ENCODE measurements at places on chromosomes 2 and 18.

DNA sequence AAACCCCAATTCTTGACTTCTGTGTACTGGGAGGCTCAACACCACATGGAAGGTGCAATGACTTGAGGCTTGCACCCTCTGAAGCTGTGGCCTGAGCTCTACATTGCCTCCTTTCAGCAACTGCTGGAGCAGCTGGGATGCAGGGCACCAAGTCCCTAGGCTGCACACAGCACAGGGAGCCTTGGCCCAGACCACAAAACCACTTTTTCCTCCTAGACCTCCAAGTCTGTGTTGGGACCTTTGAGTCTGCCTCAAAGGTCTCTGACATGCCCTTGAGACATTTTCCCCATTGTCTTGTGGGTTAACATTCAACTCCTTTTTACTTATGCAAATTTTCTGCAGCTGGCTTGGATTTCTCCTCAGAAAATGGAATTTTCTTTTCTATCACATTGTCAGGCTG, 62.6 kb upstream of the KCNE4 start:
- no peak for DNase-seq

- DNase-seq = no peak
Measured at GRCh38 chr2:64246962-64247361, 102.7 kb upstream of the PELI1 start.

DNA sequence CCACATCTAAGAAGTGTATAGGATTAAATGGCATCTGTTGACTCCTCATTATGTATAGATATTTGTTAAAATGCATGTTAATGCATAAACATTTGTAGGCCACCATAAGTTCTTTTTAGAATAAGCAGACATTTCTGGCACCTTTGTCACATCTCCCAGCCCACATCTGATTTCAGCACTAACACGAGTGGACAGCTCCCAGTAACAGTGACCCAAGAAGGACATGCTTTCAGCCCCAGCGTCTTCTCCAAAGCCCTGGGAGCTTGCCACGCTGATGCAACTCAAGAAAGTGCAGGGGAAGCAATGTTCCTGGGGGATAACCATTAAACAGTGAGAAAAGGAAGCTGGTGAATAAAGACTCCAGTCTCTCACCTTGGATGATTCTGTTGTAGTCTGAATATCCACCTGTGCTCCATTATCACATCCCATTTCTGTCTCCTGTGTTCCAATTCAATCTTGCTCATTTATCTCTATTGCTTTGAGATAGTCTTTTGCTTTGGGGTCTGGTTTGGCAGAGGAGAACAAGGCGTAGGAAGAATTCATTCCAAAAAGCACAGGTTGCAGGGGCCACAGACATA, 182.6 kb upstream of the THSD7B start:
- no peak for DNase-seq

DNA sequence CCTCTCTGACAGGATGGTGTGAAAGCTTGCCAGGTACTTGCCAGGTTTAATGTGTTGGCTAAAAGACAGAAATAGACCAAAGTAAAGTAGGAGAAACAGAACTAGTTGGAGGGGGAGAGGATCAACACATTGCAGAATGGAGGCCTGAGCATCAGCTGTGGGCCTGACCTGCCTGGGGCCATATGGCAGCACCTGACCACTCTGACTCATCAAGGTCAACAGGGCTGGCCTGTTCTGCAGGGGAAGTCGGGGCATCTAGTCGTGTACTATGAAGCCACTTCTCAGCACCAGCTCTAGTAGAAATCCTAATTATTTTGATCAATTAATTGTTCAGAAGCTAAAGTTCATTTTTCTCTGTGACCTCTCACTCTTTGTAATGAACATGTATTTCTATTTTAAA, 35.8 kb upstream of the NOSTRIN start:
- DNase-seq = no peak

DNA sequence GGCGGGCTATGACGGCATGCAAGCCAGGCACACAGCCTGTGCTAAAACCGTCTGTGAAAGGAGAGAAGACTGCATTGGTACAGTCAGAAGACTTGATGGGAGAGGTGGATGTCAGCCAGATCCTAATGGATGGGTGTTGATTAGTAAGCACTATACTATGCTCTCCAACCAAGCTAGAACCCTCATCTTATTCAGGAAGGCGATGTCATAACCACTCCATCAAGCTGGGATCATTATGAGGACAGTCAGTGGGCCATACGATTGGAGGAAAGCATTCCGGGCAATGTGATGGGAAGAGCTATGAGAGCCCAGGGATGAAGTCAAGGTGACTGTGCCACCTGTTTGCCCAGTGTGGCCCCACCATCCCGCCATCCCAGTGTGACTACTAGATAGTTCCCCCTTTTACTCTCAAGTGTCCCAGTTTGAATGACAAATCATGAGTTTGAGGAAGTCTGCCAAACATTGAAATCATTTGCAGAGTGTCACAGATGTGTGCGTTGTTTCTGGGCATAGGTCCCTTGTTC, 66.4 kb downstream of the MRPS9 start:
- DNase-seq = no peak

GRCh38 chr2:234671716-234672115, 174.8 kb upstream of the ARL4C start:
- DNase-seq = no peak

GRCh38 chr2:157866666-157867642, 9.2 kb downstream of the ACVR1 start:
- no peak for DNase-seq

GRCh38 chr18:2394684-2395083, 176.6 kb downstream of the METTL4 start:
- DNase-seq = no peak

DNA sequence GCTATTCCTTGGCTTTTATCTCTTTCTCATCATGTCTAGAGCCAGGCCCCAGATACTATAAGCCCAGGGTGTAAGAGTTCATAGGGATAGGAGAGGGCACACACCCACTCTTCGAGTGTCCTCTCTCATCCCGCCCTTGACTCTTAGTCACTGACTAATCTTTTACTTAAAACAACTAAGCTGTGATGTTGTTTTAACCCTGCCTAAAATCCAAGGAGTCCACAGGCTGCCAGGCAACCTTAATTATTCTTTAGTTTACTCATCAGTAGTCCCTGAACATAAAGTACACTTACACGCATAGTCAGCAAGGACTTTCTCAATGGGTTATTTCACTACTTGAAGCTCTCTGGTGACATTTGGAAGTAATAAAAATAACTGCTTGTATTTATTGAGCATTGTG, 28.4 kb downstream of the GREB1L start:
- DNase-seq = no peak

- DNase-seq = no peak
Measured at GRCh38 chr2:96336873-96337272, 1.3 kb downstream of the NCAPH start.

GRCh38 chr2:166628478-166629136, 134.6 kb upstream of the SCN7A start:
- no peak for DNase-seq

DNA sequence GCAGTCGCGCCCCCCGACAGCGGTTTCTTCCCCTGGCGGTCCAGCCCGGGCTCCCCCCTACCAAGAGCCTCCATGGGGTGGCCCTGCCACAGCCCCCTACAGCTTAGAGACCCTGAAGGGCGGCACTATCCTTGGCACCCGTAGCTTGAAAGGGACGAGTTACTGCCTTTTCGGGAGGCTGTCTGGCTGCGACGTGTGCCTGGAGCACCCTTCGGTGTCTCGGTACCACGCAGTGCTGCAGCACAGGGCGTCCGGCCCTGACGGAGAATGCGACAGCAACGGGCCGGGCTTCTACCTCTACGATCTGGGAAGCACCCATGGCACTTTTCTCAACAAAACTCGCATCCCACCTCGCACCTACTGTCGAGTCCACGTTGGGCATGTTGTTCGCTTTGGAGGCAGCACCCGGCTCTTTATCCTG, 475 bp downstream of the SLC4A1AP start:
- DNase-seq = no peak

DNA sequence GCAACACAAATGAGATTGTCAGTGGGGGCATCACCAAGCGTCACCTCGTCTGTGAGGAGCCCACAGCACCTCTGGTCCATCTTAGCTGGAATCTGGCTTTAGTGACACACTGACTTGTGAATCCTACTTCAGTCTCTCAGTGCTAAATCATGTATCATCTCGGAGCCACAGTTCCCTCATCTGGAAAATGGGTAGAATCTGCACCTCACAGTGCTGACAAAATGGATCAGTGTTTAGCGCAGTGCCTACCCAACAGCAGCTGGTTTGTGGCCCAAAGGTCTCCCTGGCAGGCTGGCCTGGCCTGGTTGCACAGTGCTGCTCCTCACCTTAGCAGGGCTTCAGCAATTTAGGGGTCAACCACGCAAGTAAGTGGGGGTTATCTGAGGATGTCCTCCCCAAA, 10.0 kb downstream of the DBI start:
- DNase-seq = no peak

- DNase-seq = no peak
Measured at GRCh38 chr2:129483366-129483765, 496.1 kb upstream of the RAB6C start.

DNA sequence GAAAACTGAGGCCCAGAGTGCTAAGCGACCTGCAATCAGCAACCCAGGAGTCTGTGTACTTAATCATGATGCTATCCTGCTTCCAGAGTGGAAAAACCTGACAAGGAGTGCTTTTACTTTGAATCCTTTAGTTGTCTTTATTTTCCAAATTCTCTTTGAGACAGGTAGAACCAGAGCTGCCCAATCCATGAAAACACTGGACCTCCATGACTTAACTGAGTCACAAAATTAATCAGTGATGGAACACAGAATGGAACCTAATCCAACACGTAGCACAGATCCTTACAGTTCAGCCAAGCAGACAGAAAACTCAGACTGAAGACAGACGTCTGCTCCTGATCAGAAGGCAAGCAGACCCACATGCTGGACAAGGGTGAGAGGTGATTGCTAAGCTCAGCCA, 175.6 kb downstream of the BCL11A start:
- no peak for DNase-seq

GRCh38 chr2:47040651-47041050, 114.5 kb downstream of the STPG4 start:
- DNase-seq = no peak

- no peak for DNase-seq
Measured at GRCh38 chr18:55462652-55463051, 125.3 kb downstream of the TCF4 start.

- DNase-seq = no peak
Measured at GRCh38 chr2:20573620-20574422, 77.1 kb downstream of the HS1BP3 start.
